ENCODE measurements at places on chromosomes 7 and 10. TPM values are rescaled to one million over a fixed set of nuclear protein-coding genes. Genes with fewer than 3 reads are reported as not detected.

The MASTL gene
- 19.8 TPM for total RNA-seq

The HOXA11 gene
- 0.75 TPM for total RNA-seq

The ACTL6B gene
- not detected for total RNA-seq

The ANKRD2 gene
- 5.0 TPM for total RNA-seq

The PMS2 gene
- 12.7 TPM for total RNA-seq

The JAKMIP3 gene
- 1.1 TPM for total RNA-seq

The LGI1 gene
- not detected for total RNA-seq
